ENCODE measurements at places on chromosomes 2 and 18. TPM values are rescaled to one million over a fixed set of nuclear protein-coding genes. Genes with fewer than 3 reads are reported as not detected.

The ATP8B1 gene
- 19.5 TPM for total RNA-seq

The NAB1 gene
- total RNA-seq: 28.0 TPM

The BMP10 gene
- not detected for total RNA-seq

The IER3IP1 gene
- 5.7 TPM for total RNA-seq

The TEX261 gene
- total RNA-seq: 32.3 TPM

The REG1A gene
- total RNA-seq: not detected

The ANKRD30B gene
- total RNA-seq: not detected

Measured in mesangial cell (primary cell).